ENCODE measurements at places on chromosomes 12 and 14. TPM values are rescaled to one million over a fixed set of nuclear protein-coding genes. Genes with fewer than 3 reads are reported as not detected.

The LLPH gene
- total RNA-seq: 32.3 TPM

The ZNF664 gene
- total RNA-seq: 117 TPM

The EPS8 gene
- 20.1 TPM for total RNA-seq

The IKBIP gene
- total RNA-seq: 10.9 TPM

The SRRM4 gene
- not detected for total RNA-seq

The KRT74 gene
- not detected for total RNA-seq

The KRT2 gene
- not detected for total RNA-seq

The PDE6H gene
- not detected for total RNA-seq

The MGP gene
- total RNA-seq: not detected

The LYZ gene
- total RNA-seq: 16.9 TPM

The PCED1B gene
- 7.0 TPM for total RNA-seq

The ARHGAP5 gene
- 146 TPM for total RNA-seq

The LUM gene
- total RNA-seq: 4.5 TPM

The SERPINA12 gene
- total RNA-seq: not detected

The MEG3 gene
- not detected for total RNA-seq

The SYNDIG1L gene
- total RNA-seq: not detected

The SRGAP1 gene
- 22.1 TPM for total RNA-seq

All from Caco-2 (cell line).